NCI-H2081 treated with DMSO at 0.1 percent for 48 hours (cell line): ENCODE measurements at places on chromosomes 2 and 18.
A peak's percentile ranks its signal among the peaks of the same experiment; 100 is the strongest.

DNA sequence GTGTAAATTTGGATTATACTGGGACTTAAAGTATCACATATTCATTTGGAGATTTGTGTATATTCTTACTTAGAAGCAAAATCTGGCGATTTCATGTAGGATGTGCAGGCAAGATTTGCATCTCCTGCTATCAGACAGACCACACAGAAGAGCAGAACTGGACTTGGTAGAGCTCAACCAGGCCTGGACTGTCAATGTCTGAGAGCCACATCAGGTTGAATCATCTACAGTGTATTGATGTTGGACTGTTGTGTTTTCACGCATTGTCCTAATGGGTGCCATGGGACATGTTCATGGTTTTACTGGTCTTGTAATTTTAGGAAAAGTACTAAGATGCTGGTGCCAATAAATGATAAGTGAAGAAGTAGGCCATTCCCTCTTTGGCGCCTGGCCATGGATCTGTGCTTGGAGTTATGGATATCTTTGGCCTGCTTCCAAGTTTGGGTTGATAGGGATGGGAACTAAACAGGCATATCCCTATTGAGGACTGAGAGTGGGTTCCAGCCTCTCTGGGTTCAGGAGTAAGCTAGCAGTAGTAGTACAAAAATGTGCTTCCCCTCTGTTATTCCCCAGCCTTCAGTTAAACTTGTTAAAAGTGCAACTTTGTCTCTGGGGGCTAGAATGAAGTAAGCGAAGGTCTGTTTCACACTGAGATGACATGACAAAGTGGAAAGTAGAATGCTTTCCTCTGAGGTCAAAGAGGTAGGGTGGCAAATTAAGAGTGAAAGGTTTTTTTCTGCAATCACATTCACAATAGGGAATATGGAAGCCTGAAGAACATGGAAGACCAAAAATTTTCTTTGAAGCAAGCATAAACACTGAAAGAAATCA is 49.2 kb upstream of the NEMP2 start:
- no peak for DNase-seq

- no peak for DNase-seq
Observed at GRCh38 chr18:79870301-79871025, 72.7 kb downstream of the KCNG2 start.

DNA sequence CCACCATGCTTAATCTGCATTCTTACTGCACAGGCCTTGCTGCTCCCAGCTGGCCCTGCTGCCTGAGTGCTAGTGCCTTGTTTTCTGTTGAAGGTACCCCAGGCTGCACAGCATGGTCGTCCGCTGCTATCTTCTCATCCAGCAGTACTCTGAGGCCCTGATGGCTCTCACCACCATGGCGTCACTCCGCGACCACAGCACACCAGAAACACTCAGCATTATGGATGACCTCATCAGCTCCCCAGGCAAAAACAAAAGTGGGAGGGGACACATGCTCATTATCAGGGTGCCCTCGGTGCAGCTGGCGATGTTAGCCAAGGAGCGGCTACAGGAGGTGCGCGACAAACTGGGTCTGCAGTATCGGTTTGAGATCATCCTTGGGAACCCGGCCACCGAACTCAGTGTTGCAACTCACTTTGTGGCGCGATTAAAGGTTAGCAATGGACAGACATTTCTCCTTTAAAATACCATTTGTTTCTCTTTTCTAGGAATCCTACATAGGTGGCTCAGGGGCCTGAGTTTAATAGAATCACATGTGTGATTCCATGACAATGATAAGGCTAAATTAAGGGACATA is 110.5 kb downstream of the ESCO1 start:
- DNase-seq, result no peak

GRCh38 chr2:192070099-192070498 is 124.6 kb downstream of the TMEFF2 start:
- DNase-seq, result no peak

DNA sequence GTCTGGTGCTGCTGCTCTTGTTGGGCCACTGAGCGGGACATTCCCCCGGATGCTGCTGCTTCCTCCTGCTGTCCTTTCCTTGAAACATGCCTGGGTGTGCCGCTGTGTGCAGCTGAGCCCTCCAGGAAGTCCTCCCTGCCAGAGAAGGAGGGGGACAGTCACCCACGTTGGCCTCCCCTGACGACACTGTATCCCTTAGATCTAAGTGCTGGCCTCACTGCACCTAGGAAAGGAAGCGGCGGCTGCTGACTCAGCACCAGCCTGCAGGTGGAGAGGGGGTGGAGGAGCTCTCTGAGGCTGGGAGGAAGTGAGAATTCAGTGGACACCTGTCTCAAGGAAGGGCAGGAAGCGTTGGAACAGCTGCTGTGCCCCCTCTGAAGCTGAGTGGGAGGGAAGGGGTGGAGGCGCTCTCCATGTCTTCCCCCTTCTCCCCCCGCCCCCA is 239.8 kb downstream of the HAUS1 start:
- DNase-seq, result no peak

DNA sequence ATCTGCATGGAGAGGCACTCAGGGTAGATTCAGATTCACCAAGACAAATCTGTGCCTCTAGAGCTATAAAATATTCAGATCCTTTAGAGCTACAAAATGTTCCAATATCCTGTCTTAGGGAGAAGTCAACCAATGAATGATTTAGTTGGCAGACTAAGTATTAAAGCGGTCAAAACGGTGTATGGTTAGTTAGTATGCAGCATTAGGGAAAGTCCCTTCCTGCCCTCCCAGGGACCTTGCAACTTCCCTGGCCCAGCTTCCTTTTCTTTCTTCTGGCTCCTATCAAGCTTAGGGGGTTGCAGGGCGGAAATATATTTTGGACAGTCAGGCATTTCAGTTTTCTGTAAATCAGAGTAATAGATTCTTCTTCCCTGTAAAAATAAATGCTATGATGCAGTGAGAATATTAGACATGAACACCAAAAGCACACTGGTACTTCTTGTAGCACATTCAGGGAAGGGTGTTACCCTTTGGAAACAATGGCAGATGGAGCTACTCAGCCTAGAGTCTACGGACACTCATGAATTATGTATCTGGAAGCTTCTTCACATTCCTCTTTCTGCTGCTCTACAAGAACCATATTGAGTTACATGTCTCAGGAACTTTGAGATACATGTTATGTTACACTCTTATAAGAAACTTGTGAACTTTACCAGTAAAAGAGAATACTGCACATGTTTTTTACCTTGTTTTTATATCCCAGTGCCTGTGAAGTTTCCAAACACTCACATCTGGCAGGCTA is 45.7 kb downstream of the CCDC93 start:
- no peak for DNase-seq

DNA sequence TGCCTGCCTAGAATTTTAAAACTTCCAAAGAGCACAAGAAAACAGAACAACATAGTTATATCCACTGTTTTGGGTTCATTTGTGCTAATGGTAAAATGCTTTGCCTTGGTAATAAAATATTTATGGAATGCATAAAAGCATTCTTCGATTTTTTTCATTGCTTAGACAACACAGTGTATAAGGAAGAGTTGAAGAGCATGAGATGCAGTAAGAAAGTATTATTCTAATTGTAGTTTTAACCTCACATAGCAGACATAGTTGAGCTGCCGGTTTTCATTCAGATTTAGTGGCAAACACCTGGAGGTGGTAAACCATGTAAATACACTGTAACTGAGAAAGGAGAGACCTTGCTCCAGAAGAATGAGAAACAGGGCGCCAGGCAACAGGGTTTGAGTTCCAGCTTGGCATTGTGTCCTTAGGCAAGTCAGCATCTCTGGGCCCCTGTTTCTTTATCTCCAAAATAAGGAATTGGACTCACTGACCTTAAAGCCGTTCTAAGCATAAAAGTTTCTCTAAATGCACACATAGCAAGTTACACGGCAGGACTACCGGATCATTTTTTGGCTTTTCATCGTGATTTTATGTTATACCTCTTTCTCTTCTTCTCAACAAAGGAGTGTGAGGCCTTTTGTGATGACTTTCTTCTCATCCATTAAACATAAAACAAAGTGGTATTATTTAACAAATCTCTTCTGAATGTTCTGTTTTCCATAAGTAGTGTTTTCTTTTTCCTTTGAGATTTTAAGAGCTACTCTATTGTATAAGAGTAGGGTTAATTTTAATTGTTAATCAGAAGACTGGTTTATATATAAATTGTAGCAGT is 7.9 kb downstream of the UGP2 start:
- DNase-seq, result no peak

GRCh38 chr2:217166241-217166850 is 306.5 kb upstream of the TNP1 start:
- peak; percentile 21 for DNase-seq

DNA sequence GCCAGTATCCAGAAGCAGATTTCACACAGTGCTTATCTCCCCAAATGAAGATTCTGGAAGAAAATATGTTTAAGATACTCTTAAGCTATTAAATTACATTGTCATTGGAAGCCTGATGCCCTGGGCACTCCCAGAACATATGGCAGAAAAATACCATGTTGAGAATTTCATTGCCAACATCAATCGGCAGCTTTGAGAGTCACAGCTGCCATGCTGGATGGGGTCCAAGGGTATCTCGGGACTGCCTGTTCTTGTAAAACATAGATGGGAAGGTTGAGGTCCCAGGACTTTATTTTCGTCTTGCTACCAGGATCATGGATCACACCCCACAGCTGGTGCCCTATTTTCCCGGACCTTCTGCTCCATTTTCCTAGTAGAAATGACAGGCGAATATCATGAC is 632.5 kb downstream of the SUCLG1 start:
- no peak for DNase-seq

GRCh38 chr2:185802926-185803325 is 64.3 kb downstream of the FSIP2 start:
- no peak for DNase-seq

DNA sequence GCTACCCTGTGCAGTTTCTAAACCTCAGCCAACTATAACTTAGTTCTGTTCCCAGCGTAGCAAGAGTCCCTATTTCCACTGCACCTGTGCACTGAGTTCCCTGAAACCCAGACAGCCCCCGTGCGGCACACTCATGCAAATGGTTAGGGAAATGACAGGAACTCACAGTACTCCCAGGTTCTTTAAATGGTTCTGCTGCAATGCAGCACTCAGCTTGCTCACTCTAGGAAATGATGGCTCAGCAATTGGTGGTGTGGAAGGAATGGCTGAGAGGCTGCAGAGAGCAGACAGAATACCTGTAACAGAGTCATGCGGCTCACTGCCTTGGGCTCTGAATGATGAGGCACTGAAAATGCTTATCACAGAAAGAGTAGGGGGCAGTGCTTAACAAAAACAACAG is 143.0 kb downstream of the RAD51AP2 start:
- DNase-seq, result no peak

GRCh38 chr2:46096260-46096659 is 200.9 kb upstream of the EPAS1 start:
- no peak for DNase-seq

DNA sequence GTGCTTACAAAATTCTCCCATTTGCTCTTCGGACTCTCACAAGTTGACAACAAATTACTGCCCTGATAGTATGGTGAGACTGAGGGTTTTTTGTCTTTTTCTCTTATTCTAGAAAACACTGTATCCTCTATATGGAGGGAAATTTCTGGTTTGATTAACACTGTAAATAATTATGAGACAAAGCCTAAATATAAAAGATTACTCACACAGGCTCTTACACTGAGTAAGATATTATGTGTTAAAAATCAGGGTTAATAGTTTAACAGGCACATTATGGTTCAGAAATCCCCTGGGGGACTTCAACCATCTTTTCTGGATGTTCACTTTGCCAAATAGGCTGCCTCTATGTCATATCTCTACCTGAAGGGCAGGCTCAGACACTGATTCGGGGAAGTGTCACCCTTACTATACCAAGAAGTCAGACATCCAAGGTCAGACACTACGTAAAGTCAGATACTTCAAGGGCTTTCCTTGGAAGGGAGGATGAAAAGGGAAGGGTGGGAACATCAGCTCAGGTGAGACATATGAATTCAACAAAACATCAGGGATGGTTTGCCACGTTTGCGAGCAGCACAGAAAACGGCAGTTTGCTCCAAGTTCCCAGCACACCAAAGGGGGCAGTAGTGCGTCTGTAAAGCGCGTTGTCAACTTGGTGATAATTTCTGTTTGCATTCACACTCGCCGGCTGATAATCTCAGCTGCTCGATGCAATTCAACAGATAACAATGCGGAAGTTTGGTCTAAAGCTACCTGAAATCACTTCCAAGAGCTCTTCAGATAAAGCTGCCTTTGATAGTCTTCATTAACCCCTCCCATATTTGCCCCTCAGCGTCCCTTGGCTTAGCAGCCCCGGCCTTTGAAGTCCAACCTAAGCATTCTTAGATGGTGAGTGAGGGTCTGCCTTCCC is 972 bp upstream of the RASGRP3 start:
- DNase-seq, result no peak

GRCh38 chr2:50241282-50241681 is 790.6 kb downstream of the NRXN1 start:
- DNase-seq, result no peak

DNA sequence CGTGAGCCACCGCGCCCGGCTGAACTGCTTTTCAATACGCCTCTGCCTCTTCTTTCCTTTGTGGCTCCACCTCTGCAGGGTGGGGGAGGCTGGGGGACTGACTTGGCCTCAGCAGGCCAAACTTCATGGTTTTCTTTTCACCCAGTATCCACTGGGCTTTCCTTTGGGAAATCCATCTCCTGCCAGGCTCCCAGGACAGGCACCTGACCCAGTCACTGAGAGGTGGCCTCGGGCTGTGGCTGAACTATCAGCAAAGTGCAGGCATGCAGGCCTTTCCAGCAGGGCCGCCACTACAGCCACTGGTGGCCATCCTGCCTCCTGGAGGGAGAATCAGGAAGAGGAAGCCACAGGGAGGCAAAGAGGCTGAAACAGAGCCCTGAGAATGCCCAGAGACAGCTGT is 33.4 kb upstream of the SEMA4C start:
- DNase-seq, result no peak

- DNase-seq, result peak; percentile 61
Observed at GRCh38 chr2:170812710-170813600, 3.7 kb upstream of the GAD1 start.

- DNase-seq, result no peak
Observed at GRCh38 chr18:21741562-21742314, 1.1 kb downstream of the MIB1 start.

GRCh38 chr2:200104015-200104414 is 148.6 kb downstream of the MAIP1 start:
- DNase-seq, result no peak

- DNase-seq, result no peak
Observed at GRCh38 chr18:48799724-48800315, 150.9 kb downstream of the SMAD7 start.

DNA sequence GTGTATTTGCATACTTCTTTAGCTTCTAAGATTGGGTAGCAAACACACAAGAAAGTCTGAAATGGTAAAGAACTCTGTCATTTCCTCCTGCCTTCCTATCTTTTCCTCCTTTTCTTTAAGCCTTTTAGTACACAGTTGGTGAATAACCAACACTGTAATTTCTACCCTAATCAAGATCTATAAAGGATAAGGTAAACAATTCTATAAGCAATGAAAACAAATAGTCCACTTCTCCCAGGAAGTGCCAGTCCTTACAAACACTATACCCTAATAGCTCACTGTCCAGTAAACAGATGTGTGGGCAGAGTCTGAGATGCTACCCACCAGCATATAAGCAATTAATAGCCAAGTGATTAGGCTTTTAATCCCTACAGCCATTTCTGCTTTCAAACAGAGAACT is 81.0 kb upstream of the TFCP2L1 start:
- no peak for DNase-seq
